ENCODE measurements at places on chromosomes 1 and 21.

DNA sequence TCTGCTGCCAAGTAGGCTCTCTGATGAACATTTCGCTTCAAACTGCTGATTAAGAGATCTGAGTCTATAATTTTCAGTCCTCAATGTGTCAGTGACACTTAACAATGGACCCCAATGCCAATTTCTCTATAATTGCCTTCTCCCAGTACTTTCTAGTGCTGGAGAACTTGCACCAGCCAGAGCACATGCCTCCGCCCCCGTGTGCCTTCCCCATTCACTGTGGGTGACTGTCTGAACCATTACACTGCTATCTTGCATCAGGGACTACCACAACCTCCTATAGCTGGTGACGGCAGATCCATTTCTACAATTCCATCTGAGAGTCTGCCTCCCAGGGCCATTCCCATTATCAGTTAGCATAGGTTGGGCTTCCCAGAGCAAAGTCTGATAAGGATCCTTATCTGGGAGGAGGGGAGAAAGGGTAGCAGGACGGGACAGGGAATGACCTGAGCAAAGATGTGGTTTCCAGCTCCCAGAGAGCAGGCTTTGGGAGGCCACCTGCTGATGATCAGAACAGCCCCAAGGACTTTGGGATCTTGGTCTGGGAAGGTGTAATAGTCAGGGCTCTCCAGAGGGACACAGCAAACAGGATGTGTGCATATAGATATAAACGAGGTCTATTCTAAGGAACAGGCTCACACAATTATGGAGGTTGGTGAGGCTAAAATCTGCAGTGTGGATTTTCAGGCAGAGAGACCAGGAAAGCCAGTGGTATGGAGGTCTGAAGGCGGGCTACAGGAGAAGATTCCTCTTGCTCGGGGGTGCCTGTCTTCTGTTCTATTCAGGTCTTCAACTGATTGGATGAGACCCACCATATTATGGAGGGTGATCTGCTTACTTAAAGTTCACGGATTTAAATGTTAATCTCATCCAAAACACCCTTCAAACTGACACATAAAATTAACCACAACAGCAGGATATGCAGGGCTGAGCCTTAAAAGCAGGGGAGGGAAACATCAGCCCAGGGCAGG lies 238.2 kb downstream of the PTPRU start:
- DNase-seq: no peak

- DNase-seq: no peak
Observed at GRCh38 chr1:43554444-43554992, 23.8 kb downstream of the PTPRF start.

GRCh38 chr1:185500001-185500626 lies 183.1 kb upstream of the IVNS1ABP start:
- no peak for DNase-seq

DNA sequence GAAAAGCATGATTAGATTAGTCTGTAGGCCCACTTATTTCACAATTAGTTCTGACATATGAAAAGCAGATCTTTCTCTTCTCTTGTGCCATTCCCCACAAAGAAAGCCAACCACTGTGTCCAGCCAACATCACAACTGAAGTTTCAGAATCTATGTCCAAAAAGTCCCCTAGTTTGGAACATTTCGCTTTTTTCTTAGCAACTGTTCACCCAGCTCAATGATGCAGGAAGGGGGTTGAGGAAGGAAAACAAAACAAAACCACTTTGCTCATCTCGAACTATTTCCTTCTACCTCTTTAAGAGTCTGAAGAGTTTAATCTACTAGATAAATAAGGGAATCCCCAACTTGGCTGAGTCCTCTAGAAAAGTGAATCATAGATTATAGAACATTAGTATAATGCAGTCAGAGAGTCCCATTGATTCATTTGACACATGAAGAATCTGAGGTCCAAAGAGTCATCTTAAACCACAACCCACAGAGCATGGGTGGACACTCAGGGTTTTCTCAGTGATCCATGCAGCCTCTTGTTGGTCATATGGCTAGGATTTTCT lies 159.3 kb upstream of the SGIP1 start:
- peak; percentile 68 for DNase-seq

DNA sequence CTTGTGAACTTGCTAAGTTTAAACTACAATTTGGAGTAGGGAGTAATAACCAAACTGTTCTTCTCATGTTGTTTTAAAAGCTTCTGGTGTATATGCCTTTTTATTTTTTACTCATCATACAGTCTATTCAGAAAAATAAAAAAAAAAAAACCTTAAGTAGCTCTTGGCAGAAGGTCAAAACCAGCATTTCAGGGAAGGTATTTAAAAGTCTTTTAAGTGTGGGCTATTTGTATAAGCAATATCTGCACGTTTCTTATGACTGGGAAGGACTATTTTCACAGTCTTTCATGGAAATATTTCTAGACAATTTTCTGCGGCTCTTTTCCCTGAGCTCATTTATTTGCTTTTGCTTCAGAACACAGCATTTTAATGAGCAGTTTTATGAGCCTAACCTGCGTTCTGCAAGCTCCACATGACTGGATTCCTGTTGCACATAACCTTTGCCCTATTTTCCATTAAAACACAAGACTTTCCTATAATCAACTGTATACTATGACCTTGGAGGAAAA lies 60.9 kb upstream of the C1orf105 start:
- DNase-seq: peak; percentile 49

- peak; percentile 94 for DNase-seq
Observed at GRCh38 chr1:226975259-226976250, 35.5 kb downstream of the COQ8A start.

GRCh38 chr21:35528116-35529042 lies 479.3 kb upstream of the RUNX1 start:
- DNase-seq: peak; percentile 19

DNA sequence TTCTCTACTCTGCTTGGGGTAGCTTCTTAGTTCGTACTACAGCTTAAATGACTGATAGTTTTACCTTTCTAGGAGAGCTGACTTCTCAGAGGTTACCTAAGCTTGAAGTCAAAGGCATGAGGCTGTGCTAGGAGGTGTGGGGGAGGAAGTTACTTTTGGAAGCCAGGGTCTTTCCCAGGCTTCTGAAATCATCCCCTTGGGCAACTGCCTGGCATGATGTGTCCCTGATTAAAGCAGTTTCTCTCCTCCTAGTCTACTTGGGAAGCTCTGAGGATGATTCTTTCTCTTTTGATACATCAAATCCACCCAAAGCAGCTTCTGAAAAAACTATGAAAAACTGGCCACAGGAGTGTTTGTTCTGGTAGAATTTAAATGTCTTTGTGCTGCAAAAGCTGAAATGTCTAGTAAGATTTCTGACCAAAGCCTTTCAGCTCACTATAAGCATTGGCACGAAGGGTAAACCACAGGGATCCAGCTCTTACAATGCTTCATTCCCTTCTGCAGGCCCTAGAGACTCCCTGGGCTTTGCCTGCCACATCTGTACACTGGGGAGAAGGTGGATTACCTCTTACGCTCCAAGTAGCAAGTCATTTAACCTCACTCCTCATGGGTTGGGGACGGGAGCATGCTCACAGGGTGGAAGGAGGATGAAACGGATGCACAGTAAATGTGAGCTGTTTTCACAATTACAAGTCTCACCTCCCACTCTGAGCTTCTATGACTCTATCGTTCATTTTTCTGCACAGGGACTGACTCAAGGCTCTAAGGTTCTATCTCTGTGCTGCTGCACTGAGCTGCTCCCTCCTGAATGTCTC lies 59.6 kb downstream of the RUNX1 start:
- no peak for DNase-seq

DNA sequence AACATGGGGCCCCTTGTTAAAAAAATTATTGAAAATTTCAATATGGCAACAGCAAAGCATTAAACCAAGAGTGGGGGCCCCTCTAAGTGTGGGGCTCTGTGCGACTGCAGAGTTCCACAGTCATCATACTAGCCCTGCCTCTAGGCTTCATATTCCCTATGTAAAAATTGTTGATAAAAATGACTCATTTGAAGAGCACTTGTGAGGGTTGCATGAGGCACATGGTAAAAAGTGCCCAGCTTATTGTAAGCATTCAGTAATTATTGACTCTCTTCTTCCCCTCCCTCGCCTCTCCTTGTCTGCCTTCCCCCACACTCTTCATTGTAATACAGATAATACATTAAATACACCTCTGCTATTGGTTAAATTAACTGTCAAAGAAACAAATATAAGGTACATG lies 86.7 kb upstream of the PTBP2 start:
- no peak for DNase-seq

DNA sequence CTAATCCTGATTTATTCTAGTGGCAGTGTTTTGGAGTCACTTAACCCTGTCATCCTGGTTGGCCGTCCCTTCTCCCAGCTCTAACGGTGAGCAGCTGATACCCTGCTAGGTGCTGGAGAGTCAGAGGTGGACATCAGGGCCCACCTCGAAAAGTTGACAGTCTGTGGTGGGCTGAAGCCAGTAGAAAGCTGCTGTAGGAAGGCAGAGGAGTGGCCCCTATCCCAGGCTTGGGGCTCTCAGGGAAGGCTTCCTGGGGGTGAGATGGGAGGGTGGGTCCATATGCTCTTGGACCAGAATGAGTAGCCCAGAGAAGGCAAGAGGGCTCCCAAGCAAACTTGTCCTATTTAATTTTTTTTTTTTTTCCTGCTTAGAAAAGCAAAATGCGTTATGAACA lies 475 bp upstream of the RPL5 start:
- DNase-seq: no peak

GRCh38 chr1:198612471-198613260 lies 26.2 kb upstream of the PTPRC start:
- DNase-seq: peak; percentile 40

- DNase-seq: no peak
Observed at GRCh38 chr21:33317786-33318486, 6.8 kb upstream of the IFNAR1 start.

DNA sequence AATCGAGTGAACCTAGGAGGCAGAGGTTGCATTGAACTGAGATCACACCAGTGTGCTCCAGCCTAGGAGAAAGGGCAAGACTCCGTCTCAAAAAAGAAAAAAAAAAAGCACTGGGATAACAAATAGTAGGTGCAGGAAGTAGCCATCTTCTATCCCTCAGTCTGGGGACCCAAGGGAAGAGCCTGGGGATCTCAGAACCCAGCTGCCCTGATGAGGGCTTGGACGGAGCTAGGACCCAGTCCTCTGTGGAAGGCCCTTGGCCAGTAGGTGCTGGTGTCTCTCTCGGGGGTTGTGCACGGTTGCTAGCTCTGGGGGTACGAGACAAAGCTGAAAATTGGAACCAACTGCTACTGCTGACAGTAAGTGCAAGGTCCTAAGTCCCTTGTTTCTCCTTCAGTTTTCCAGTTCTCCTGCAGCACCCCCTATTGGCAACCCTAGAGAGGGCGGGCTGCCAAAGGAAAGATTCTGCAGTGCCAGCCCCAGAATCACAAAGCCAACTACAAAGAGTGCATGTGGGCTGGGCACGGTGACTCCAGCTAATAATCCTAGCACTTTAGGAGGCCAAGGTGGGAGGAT lies 57.6 kb upstream of the KIF1B start:
- peak; percentile 91 for DNase-seq

- DNase-seq: no peak
Observed at GRCh38 chr1:18965206-18966173, 9.0 kb upstream of the IFFO2 start.

DNA sequence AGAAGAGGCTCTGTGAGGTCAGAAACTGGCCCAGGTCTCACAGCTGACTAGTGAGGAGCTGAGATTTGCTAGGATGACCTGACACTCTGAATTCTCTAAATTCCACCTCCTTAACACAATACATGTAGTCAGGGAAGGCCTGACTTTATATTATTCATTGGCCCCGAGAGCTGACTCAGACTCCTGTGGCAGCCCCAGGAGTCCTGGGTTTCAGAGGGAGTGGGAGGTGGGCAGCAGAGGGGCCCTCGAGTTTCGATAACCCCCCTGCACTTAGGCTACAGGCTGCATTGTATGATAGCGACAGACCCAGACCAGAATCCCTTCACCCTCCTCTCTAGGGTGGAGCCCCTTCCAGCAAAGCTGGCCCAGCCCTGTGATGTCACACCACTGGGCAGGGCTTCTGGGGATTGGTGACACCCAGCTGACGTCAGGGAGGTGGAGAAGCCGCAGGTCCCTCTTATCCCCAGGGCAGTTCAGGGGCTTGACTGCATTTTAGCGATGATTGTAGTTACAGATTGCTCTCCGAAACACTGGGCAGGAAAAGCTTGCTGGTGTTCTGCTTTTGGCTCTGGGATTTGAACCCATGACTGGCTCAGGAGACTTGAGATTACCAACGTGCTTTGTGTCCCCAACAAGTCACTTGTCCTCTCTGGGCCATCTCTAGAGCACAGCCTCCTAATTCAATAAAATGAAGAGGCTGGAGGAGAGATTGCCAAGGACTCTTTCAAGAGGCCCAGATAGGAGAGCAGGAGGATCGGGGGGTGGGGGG lies 17.0 kb upstream of the GPR37L1 start:
- DNase-seq: no peak

DNA sequence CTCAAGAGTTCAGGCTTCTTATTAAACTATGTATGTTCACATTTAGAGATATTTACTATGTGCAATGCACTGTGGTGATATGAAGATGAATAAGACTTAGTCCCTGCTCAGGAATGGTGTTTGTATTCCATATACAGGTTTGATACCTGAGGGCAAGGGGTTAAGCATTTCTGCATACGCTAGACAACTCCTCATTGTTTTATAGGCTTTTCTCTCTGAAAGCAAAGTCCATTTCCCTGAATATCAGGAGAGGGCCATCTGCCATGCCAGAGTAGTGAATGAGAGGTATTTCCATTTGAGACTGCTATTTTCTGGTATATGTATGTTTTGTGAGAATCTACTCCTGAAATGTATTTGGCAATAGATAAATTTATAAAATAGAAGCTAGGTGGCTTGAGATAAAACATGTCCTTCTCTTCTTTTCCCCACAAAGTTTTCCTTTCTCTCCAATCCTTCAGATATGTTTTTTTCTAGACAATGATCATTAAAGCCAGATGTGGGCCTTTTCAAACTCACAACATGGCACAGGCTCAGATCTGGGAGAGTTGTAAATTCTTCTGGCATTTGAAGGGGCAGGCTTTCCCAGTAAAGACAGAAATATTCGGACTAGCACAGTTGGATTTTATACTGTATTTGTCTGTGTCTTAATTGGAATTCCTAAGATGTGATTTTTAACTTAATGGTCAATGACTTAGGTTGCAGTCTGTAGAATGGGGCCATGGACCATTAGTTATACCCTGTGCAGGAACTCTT lies 73.3 kb upstream of the WDR26 start:
- DNase-seq: no peak

DNA sequence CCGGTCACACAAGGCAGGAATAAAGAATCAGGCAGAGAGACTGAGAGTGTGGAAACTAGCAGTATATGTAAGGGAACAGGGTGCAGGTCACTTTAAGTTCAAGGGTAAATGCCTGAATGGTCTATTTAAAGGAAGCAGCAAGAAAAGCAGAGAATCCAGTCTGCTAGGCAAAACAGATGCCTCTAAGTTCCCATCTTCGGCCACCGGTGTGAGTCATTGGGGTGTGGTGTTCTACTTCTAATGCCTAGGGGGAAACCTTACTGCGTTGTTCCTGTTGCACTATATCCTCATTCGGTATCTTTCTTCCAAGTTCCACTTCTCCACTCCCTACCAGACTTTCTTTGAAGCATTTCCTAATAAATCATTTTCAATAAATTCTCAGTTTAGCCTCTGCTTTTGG lies 259.9 kb downstream of the HHIPL2 start:
- no peak for DNase-seq

DNA sequence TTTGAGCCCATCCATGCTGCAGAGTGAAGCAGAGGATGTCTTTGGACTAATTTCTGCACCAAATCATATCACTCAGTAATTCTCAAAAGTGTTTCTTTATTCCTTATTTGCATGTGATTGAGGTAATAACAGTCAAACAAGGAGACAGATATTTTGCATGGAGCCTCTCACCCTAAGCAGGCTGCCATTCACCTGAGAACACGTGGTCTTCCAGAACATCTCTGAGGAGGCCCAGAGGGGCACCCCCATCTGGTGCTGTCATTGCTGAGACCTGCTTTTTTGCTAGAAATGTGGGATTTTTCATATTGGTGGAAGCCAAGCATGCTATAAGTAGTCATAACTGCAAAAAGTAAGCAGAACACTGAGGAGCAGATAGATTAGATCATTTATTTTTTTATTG lies 7.7 kb downstream of the SLC37A1 start:
- no peak for DNase-seq

Data from pons (tissue), 1 donor.